ENCODE measurements at places on chromosomes 5 and 9.

- no peak for DNase-seq
Measured at GRCh38 chr9:69215774-69216485, 41.9 kb downstream of the TJP2 start.

GRCh38 chr5:133445744-133446143 lies 166.6 kb downstream of the FSTL4 start:
- DNase-seq: no peak

DNA sequence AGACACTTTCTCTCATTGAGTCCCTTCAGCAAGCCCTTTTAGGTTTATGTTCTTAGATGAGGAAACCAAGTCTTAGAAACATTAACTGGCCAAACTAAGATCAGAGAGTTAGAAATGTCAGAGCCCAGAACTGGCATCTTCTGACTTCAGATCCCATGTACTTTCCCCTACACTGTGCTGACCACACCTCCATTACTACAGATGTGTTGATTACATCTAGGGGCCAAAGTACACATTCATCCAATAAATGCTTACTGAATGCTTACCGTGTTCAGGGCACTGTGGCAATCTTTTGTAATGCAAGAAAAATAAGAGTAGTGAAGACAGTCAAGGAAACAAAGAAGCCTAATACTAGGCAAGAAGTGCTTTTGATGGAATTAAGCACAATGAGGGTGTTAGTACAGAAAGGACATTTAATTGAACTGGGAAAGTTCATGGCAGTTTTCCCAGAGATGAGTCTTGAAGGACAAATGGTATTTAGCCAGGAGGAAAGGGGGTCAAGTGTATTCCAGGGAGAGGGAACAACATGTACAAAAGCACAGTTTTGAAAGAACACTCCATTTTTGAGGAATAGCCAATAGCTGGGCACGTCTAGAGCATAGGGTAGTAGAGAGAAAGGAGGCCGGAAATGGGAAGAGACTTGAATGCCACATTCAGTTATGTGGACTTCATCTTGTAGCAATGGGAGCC lies 89.7 kb upstream of the CDKN2B start:
- no peak for DNase-seq

DNA sequence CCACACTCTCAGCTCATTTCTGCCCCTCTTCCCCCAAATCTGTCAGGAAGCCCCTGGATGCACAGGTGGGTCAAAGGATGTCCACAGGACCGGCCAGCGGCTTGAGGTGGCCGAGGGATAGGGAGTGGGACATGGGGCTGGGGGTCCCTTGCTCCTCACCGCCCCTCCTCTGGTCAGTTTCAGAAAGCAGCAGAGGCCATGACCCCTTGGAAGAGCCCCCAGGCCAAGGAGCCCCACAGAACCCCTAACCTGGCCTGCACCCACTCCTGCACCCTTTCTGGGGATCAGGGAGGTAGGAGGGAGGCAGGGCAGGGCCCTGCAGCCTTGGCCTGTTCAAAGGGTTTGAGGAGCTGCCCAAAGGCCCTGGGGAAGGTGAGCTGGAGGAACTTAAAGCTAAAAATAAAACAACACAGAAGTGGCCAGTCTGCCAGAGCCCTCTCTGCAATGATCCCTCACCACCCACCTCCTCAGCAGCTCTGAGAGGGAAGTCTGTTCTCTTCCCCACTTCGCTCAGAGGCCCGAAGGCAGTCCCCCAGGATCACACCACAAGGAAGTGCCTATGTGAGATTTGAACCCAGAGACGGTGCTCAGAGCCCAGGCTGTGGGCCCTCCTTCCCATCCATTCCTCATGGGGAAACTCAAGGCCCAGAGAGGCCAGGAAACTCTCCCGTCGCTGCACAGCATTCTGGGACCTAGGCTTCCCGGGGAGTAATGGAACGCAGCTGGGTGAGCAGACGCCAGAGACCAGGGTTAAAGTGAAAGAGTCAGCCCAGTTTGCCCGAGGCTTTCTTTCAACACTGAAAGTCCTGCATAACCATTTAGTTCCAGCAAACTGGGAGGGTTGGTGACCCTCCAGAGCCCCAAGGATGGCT lies 910 bp downstream of the ENG start:
- no peak for DNase-seq

DNA sequence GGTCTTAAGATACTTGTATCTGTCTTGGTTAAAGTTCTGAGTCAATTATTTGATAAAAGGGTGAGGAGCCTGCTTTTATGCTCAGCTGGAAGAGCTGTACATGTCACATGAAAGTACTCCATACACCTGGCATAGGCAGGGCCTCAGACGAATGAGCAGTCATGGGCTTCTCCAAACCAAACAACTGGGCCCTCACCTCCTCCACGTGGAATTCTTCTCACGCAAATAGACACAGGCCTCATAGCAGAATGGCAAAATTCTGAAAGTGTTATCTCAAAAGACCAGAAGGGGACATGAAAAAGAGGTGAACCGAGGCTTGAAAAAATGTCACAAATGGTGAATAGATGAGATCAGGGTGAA lies 48.6 kb downstream of the FAM240B start:
- DNase-seq: no peak

DNA sequence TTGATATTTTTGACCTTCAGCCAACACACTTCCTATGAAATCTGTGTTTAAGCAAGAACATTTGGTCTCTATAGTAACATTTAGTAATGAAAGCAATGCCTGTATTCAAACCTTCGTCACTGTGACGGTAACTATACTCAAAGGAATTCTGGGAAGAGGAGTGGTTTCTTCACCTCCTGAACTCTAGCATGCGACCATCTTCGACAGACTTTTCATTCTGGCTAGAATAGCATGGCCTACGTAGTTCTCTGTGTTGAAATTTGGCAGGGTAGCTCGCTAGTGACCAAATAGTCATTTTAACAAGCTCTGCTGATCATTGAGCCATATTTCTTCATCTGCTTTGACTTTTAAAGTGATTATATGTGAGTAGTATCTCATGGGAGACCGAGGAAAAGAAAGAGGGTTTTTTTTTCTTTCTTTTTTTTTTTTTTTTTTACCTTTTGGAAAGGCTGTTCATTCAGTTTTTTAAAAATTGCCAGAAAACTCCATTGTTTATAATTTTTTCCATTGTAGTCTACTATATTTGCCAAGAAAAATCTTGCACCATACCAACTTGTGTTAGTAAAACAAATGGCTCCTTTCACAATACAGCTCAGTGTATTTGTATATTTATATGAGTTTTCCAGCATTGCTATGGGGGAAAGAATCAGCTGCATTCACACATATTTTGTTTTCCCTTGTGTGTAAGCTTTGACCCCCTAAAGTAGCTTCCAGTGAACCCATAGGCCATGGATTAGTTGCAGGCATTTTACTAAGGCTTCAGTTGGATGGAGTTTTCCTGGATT lies 166.8 kb downstream of the NNT start:
- no peak for DNase-seq

- no peak for DNase-seq
Measured at GRCh38 chr5:144254552-144254951, 83.9 kb downstream of the KCTD16 start.

GRCh38 chr9:32584784-32585183 lies 11.8 kb upstream of the NDUFB6 start:
- DNase-seq: no peak

DNA sequence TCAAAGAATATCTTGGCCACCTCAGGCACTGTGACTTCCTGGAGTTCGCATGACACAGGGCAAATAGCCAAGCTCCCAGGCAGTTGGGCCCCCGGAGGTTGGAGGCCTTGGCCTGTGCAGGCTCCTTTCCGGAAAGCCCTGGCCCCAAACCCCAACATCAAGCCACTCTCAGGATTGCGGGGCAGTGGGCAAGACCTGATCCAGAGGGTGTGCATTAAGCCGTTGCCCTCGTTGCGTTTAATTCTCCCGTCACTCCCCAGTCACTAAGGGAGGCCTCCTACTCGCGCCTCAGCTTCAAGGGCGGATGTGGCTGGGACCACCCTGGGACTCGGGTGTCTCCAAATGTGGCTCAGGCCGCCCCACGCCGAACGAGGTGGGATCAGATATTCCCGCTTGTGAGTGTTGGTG lies 60.1 kb downstream of the TMEM174 start:
- DNase-seq: no peak

GRCh38 chr5:35956429-35956828 lies 18.0 kb upstream of the CAPSL start:
- DNase-seq: no peak

- no peak for DNase-seq
Measured at GRCh38 chr9:91858213-91859030, 91.6 kb downstream of the ROR2 start.

GRCh38 chr5:160020266-160020770 lies 11.4 kb downstream of the TTC1 start:
- DNase-seq: no peak

DNA sequence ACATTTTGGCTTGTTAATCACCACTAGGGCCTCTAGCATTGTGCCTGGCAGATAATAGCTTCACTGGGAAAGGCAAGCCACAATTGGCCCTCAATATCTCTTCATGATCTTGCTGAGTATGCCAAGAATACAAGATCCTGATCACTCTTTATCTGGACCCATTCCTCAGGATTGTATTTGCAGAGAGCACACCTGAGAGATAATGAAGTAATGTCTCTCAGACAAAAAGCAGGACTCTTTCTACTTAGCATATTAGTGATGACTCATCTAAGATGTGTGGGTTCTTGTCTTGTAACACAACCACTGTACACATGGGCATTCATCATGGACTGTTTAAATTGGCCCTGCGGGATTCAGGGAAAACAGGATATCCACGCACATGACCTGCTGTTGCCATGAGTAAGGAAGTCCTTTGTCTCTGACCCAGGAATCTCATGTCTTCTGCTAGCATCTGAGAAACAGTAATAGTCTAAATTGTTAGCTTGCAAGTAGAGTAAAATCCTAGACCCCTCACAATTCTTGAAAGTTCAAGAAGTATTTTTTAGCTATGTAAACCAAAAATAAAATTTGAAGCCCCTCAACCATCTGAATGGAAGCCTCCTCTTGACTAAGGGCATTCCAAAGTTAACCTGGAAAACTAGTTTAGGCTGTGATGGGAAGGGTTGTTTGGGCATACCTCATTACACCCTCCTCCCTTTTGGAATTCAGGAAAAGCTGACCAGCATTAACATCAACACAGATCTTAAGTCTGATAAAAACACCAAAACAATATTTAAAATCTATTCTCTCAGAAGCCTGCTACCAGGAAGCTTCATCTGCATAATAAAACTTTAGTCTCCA lies 28.0 kb upstream of the NFIL3 start:
- no peak for DNase-seq

GRCh38 chr5:159342840-159343239 lies 12.6 kb upstream of the IL12B start:
- DNase-seq: no peak

DNA sequence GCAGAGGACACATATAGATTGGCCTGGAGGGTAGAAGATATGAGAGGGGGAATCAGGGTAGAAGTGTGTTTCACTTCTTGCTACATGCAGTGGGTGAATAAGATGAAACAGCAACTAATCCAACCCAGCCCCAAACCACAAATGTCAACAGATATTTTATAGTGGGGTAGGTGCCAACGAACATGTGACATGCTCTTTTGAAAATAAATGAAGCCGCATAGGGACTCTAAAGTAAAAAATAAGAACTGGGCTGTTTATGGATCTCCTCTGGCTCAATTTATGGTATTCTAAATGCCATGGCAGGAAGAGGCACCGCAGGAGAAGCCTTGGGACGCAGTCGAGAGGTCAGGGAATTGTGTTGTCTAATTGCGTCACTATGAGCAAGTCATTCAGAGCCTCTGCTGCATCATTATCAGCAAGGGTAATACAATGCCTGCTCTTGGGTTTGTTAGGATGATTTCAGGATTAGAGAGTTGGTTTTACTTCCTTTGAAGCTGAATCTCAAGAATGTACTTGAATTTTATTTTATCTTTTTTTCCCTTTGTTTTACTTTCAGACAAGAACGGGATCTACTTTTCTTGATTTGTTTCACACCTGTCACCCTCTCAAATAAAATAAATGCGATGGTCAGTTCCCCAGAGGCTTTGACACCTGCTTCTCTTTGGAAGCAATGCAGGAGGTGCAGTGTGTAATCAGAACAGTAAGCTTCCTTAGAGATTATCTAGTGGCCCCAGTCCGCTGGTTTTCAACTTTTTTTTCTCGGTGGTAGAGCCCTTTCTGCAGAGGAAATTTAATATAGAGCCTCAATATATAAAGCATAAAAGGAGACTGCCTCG lies 375.6 kb upstream of the CLINT1 start:
- DNase-seq: no peak

GRCh38 chr9:112193572-112194288 lies 18.6 kb upstream of the SUSD1 start:
- no peak for DNase-seq

GRCh38 chr5:127796211-127796610 lies 93.0 kb downstream of the CCDC192 start:
- DNase-seq: no peak

GRCh38 chr5:149379177-149379761 lies at the start of gene IL17B:
Gene IL17B (minus strand): TSS chr5:149379292. CDS start chr5:149379225, 67 bp downstream.
- no peak for DNase-seq

DNA sequence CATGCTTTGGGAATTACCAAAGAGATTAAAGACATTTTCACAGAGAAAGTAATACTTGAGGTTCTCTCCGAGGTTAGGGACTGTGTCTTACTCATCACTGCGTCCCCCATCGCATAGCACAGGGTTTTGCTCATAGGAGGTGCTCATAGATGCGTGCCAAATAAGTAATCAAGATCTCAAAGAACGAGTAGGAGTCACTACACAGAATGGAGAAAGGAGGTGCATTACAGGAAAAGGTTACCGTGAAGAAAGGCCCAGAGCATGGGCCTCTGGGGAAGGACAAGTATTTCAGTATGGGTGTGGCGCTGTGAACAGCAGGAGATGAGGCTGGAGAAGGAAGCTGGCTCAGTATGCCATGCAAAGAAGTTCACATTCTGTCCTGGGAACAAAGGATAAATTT lies 182.4 kb downstream of the ACTL7B start:
- DNase-seq: no peak

DNA sequence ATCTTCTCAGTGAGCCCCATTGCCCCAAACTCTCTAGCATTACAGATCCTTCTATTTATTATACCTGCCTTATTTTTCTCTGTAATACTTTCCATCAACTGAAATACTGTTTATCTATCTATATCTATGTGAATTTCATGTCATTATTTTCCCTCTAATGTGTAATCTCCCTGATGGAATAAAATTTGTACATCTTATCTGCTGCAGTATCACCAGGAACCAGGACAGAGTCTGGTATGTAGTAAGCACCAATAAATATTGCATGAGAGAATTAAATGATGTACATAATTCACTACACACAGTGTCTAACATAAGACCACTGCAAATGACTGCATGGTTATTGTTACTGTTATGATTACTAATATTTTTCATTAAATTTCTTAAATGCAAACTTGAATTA lies 759.1 kb downstream of the PRELID2 start:
- DNase-seq: no peak

GRCh38 chr5:67679184-67679841 lies 482.7 kb upstream of the CD180 start:
- no peak for DNase-seq

DNA sequence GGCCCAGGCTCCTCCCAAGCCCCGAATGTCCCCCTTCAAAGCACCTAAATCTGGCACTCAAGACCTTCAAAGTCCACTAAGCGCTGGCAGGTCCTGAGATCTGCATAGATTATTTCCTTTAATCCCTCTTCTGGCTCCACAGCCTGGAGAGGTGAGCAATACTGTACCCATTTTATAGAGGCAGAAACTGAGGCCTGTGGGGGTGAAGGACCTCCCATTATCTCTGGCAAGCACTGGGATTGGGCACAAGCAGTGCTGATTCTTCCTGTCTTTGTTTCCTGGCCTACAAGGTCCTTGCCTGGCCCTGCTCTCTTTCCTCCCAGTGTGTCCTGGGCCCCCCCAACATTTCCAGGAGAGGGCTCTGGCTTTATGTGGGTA lies 252.3 kb downstream of the PBX3 start:
- DNase-seq: no peak

GRCh38 chr5:6159832-6160430 lies 218.4 kb downstream of the MED10 start:
- no peak for DNase-seq

Measured in dorsolateral prefrontal cortex (tissue), 122 donors.